Uterus (tissue), 4 donors: ENCODE measurements at places on chromosomes 1 and 21. TPM values are rescaled to one million over a fixed set of nuclear protein-coding genes. Genes with fewer than 3 reads are reported as not detected.

GRCh38 chr1:6280761-6281451, 20.0 kb upstream of the GPR153 start:
- DNase-seq, result no peak
- no peak overlapping the region for H3K27ac ChIP-seq
- H3K36me3 ChIP-seq, result no peaks in the 10 kb centered on the region
- H3K4me1 ChIP-seq, result no peaks in the 10 kb centered on the region
- H3K4me3 ChIP-seq, result no peak overlapping the region
- no peaks in the 10 kb centered on the region for H3K27me3 ChIP-seq

- no peak overlapping the region for H3K4me3 ChIP-seq
- H3K4me1 ChIP-seq, result no peaks in the 10 kb centered on the region
- no peaks in the 10 kb centered on the region for H3K36me3 ChIP-seq
- H3K27me3 ChIP-seq, result no peaks in the 10 kb centered on the region
These were observed 57.6 kb downstream of the ABCA4 start for GRCh38 chr1:94063379-94063778.

DNA sequence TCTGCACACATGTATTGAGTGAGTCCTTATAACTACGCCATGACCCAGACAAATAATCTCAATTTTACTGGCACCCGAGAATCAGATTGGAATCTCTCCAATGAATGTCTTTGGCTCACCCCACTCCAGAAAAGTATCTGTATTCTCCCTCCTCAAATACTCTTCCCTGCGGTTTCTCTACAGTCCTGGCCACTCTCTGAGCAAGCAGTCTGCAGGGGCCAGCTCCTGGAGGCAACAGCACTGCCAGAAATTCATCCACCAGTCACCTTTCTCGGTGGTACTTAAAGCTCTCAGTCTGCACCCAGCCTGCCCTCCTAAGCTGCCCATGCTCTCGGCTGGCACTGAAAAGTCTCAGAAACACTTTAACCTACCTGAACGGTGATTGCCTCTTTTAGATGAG, 16.1 kb upstream of the LYST start:
- H3K4me1 ChIP-seq, result no peaks in the 10 kb centered on the region
- no peaks in the 10 kb centered on the region for H3K27me3 ChIP-seq
- H3K4me3 ChIP-seq, result no peak overlapping the region
- no peak for DNase-seq
- peak overlapping the region; percentile 45 for H3K27ac ChIP-seq
- no peaks in the 10 kb centered on the region for H3K36me3 ChIP-seq

GRCh38 chr1:163084330-163084729, 15.2 kb downstream of the RGS4 start:
- no peak for DNase-seq
- no peaks in the 10 kb centered on the region for H3K36me3 ChIP-seq
- H3K4me3 ChIP-seq, result no peak overlapping the region
- H3K27ac ChIP-seq, result no peak overlapping the region
- no peaks in the 10 kb centered on the region for H3K27me3 ChIP-seq

DNA sequence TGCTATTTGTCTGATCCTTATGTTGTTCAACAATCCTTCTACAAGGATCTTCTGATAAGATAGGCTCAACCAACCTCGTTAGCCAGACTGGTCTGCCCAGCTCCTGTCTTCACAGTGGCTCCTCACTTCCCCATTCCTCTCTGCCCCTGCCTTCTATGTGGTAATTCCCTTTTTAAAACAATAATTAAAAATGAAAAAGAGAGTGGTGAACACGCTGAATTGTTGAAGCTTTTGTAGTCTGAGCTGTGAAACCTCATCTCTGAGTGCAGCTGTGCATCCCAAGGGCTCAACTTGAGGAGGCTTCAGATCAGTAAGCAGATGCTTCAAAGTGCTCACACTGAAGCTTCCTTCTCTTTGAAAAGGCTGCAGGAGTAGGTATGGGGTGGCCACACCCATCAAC, 70.7 kb upstream of the JUN start:
- H3K4me1 ChIP-seq, result no peaks in the 10 kb centered on the region
- no peak overlapping the region for H3K4me3 ChIP-seq
- H3K27me3 ChIP-seq, result no peaks in the 10 kb centered on the region
- H3K36me3 ChIP-seq, result no peaks in the 10 kb centered on the region
- no peak overlapping the region for H3K27ac ChIP-seq
- DNase-seq, result no peak

CDC42BPA gene
- 32.9 TPM for total RNA-seq

FMO5 gene
- 3.9 TPM for total RNA-seq

C1orf232 gene
- total RNA-seq, result not detected

DNA sequence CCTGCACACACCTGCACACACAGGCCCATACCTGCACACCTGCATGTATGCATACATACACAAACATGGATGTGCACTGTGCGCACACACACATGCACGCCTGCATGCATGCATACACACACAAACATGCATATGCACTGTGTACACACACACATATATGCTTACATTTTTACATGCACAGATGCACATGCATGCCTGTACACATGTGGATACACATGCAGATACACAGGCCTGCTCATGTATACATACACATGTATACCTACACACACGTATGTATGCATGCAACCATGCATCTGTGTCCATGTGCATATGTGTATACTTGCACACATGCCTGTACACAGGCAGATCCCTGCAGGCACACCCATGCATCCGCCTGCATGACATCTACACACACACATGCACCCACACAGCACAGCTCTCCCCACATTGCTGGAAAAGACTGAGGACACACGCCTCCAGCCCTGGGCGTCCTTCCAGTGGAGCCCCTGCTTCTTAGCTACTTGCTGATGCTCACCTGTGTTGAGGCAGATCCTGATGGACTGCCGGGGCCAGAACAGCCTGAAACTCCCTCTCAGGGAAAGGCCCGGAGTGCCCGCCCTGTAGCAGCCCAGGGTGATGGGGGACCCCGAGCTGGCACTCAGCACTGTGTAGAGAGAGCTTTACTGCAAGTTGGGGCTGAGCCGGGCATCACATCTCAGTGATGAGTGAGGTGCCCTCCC, 28.6 kb downstream of the KRTAP10-1 start:
- no peak overlapping the region for H3K4me3 ChIP-seq
- H3K27ac ChIP-seq, result no peak overlapping the region
- no peaks in the 10 kb centered on the region for H3K4me1 ChIP-seq
- no peak for DNase-seq
- no peaks in the 10 kb centered on the region for H3K27me3 ChIP-seq
- no peaks in the 10 kb centered on the region for H3K36me3 ChIP-seq

LINGO4 gene
- total RNA-seq, result 0.14 TPM

C1orf53 gene
- total RNA-seq, result 5.0 TPM

DNA sequence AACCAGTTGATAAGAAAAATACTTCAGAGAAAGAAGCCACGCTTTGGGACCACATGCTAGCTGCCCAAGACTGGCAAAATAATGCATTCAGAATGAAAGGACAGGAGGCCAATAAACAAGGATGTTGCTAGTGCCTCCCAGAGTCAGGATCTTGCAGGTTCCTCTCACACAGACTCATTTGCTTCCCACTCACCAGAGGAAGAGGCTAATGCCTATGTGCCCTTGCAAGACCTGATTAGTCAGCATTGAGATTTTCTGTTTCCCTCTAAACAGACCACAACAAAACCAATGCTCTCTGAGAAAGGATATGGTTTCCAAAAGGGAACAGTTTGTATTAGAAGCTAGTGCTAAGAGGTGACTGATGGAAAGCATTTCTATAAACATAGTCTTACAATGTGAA, 85.7 kb downstream of the NRDC start:
- DNase-seq, result no peak
- H3K36me3 ChIP-seq, result no peaks in the 10 kb centered on the region
- H3K4me3 ChIP-seq, result no peak overlapping the region
- H3K4me1 ChIP-seq, result no peaks in the 10 kb centered on the region

GRCh38 chr1:213852107-213852506, 135.7 kb upstream of the PROX1 start:
- no peaks in the 10 kb centered on the region for H3K4me1 ChIP-seq
- no peaks in the 10 kb centered on the region for H3K27me3 ChIP-seq
- DNase-seq, result no peak
- H3K4me3 ChIP-seq, result no peak overlapping the region
- H3K36me3 ChIP-seq, result no peaks in the 10 kb centered on the region

- DNase-seq, result peak; percentile 93
- no peak overlapping the region for H3K4me3 ChIP-seq
- no peaks in the 10 kb centered on the region for H3K36me3 ChIP-seq
- no peaks in the 10 kb centered on the region for H3K4me1 ChIP-seq
- peak overlapping the region; percentile 81 for H3K27ac ChIP-seq
- H3K27me3 ChIP-seq, result no peaks in the 10 kb centered on the region
These were observed 14.6 kb upstream of the MEX3A start for GRCh38 chr1:156096640-156097391.

- H3K4me3 ChIP-seq, result no peak overlapping the region
- no peaks in the 10 kb centered on the region for H3K36me3 ChIP-seq
- no peaks in the 10 kb centered on the region for H3K4me1 ChIP-seq
- no peak for DNase-seq
These were observed 47.5 kb upstream of the FOXO6 start for GRCh38 chr1:41313661-41314131.

DNA sequence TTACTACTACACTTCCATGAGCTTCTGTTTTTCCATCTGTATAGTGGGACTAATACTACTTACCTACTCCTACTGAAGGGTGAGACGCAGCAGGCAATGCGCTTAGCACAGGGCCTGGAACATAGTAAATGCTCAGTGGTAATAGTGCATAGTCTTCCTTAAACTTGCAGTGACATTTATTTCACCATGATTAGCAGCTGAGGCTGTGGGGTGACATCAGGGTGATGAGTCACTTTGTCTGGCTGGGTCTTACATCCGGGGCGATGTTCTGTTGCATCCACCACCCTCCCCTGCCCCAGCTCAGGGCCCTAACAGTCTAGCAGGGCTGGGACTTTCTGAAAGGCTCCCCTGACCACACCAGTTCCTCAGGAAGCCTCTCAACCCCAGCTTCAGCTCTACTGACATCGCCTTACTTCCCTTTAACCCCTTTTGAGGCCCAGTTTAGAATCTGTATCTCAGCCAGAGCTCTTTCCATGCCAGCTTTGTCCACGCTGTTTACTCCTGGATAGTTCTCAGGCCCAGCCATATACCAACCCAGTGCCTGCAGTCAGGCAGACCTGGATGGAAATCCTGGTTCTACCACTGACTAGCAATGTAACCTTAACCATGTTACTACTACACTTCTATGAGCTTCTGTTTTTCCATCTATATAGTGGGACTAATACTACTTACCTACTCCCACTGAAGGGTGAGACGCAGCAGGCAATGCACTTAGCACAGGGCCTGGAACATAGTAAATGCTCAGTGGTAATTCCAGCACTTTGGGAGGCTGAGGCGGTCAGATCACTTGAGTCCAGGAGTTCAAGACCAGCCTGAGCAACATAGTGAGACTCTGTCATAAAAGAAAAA, 66.3 kb downstream of the CD58 start:
- no peaks in the 10 kb centered on the region for H3K27me3 ChIP-seq
- no peak for DNase-seq
- H3K4me3 ChIP-seq, result no peak overlapping the region

DNA sequence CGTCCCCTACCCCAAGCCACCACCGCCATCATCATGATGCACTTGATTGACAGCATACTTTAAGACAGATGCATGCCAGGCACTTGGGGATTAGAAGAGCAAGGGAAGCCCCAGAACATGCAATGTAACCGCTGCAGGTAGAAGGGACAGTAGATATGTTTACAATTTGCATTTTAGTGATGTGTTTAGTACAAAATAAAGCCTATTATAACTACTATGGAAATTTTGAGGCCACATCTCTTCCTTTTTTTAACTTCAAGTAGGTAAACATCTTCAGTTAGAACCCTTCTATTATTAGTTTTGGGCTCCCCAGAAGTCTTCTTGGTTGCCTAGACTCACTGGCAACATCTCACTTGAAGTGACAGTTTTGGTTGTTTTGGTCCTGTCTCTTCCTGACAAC, 25.3 kb downstream of the CR1L start:
- no peaks in the 10 kb centered on the region for H3K27me3 ChIP-seq
- no peak for DNase-seq
- H3K36me3 ChIP-seq, result no peaks in the 10 kb centered on the region
- no peak overlapping the region for H3K27ac ChIP-seq
- H3K4me3 ChIP-seq, result no peak overlapping the region
- no peaks in the 10 kb centered on the region for H3K4me1 ChIP-seq

TNNI3K gene
- total RNA-seq, result 1.5 TPM

SLC45A3 gene
- total RNA-seq, result 4.1 TPM

GRCh38 chr1:10979483-10979920, 33.0 kb upstream of the TARDBP start:
- H3K36me3 ChIP-seq, result no peaks in the 10 kb centered on the region
- H3K27me3 ChIP-seq, result no peaks in the 10 kb centered on the region
- H3K4me3 ChIP-seq, result no peak overlapping the region

DNA sequence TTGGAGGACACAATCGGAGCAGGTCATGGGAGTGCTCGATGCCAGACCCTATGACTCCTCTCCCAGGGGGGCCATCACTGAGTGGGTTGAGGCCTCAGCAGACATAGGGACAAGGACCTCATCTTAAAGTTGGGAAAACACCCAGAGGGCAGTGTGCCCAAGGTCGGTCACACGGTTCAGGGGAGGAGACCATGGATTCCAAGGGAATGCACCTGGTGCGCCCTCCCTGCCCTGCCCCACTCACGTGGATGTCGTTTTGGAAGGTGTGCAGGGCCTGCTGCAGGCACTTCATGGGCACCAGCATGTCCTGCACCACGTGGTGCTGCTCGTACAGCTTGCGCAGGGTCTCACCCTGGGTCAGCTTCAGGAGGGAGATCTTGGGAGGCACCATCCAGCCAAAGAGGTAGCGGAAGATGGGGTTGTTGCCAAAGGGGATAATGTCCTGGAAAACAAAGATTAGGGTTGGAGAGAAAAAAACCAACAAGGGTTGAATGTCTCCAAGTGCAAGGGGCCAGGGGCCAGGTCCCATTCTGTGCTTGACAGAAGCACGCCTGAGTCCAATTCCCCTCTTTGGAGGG, 33.1 kb downstream of the DHCR24 start:
- H3K27me3 ChIP-seq, result no peaks in the 10 kb centered on the region
- H3K27ac ChIP-seq, result no peak overlapping the region
- H3K36me3 ChIP-seq, result no peaks in the 10 kb centered on the region
- no peak overlapping the region for H3K4me3 ChIP-seq
- no peak for DNase-seq

GRCh38 chr1:166132496-166132895, 34.3 kb downstream of the FAM78B start:
- H3K36me3 ChIP-seq, result no peaks in the 10 kb centered on the region
- no peak for DNase-seq
- H3K27ac ChIP-seq, result no peak overlapping the region
- H3K4me3 ChIP-seq, result no peak overlapping the region

- no peaks in the 10 kb centered on the region for H3K36me3 ChIP-seq
- no peaks in the 10 kb centered on the region for H3K4me1 ChIP-seq
- H3K27me3 ChIP-seq, result no peaks in the 10 kb centered on the region
These were observed 102.1 kb downstream of the KCND3 start for GRCh38 chr1:111887385-111887784.

GJB5 gene
- not detected for total RNA-seq

FCRL1 gene
- total RNA-seq, result not detected

GRCh38 chr1:14795589-14795988, 197.1 kb downstream of the KAZN start:
- H3K4me1 ChIP-seq, result no peaks in the 10 kb centered on the region
- no peaks in the 10 kb centered on the region for H3K27me3 ChIP-seq
- no peak overlapping the region for H3K4me3 ChIP-seq
- no peak for DNase-seq
- no peak overlapping the region for H3K27ac ChIP-seq

- H3K4me3 ChIP-seq, result no peak overlapping the region
- no peaks in the 10 kb centered on the region for H3K27me3 ChIP-seq
- H3K36me3 ChIP-seq, result no peaks in the 10 kb centered on the region
These were observed 9.7 kb downstream of the IFFO2 start for GRCh38 chr1:18946550-18947381.
